Effector CD8-positive, alpha-beta T cell (primary cell): ENCODE measurements at places on chromosomes 11 and 22.

- no peak for DNase-seq
Observed at GRCh38 chr11:119976805-119977560, 160.9 kb downstream of the TRIM29 start.

DNA sequence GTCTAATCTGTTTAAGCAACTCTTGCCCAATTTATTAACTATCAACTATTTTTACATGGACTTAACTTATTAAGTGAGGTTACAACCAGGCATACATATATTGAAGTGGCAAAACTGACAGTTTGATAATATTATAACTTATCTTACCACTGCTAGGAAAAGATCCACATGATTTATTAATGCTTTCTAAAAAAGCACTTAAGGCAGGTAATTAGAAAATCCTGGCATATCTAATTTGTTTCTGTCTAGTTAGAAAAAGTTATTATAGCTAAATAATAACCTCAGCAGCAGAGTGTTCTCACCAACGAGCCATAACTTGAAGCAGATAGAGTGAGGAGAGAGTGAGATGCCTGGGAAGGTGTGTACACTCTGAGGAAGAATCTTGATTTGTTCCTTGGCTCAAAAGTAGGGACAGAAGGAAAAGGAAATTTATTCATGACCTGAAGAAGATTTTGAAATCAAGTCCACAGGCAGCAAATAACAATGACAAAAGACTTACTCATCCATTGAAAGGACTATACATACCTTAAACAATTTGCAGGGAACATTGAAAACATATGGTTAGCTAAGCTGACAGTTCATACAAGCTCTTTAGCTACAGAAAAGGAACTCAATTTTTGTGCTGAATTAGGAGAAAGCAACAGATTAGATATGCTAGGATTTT, 7.1 kb upstream of the MUC15 start:
- DNase-seq: no peak

GRCh38 chr11:46210133-46210636, 67.3 kb upstream of the CREB3L1 start:
- DNase-seq: no peak

- DNase-seq: no peak
Observed at GRCh38 chr22:48155446-48155845, 1393.0 kb downstream of the TBC1D22A start.

DNA sequence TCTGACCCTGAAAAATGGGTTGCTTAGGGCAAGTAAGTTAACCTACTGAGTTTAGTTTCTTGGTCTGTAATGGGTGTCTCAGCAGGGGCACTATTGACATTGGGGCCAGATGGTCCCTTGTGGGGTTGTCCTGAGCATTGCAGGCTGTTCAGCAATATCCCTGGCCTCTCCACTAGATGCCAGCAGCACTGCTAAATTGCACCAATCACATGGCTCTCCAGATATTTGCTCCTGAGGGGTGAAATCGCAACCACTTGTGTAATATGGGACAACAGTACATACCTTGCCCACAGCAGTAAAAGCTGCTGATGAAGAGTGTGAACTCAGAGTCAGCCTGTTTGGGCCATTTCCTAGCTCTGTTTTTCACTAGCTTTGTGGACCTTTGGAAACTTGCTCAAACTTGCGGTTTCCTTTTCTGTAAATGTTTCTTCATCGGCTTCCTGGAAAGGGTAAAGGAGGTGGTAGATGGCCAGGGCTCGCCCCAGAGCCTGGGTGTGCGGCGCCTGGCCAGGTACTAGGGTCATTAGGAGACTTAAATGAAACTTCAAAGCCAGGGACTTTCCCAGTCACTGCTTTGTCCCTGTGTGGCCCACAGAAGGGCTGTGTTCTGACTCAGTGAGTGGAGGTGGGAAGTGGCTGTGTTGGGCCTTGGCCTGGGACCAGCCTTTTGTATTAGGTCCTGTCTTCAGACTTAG, 13.0 kb downstream of the NCF4 start:
- no peak for DNase-seq

DNA sequence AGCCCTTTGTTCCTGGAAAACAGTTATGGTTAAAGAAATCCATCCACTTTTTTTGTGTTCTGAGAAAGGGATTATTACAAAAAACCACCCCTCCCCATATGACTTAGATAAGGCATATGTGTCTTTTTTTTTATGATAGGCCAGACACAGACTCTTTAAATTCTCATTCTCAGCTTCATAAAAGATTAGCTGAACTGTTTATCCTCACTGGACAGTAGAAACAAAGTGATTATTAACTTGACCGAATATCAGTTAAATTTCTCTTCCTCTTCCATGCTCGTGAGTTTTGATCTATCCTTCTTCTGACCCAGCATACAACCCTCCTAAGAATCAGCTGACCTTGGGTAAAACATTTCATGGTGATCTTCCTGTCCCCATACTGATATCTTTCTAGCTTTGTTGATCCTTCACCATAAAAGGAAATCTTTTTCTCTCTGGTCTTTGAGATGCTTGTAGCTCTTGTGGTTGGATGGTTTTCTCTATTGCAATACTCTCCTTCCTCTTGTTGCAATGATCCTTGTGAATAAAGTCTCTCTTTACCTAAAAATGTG, 26.2 kb downstream of the OR2AG2 start:
- no peak for DNase-seq

GRCh38 chr11:35321532-35322317, 97.6 kb downstream of the SLC1A2 start:
- DNase-seq: no peak

GRCh38 chr11:113593698-113594308, 112.3 kb downstream of the TMPRSS5 start:
- DNase-seq: no peak

GRCh38 chr11:44029977-44030911, 17.5 kb upstream of the ACCSL start:
- no peak for DNase-seq

DNA sequence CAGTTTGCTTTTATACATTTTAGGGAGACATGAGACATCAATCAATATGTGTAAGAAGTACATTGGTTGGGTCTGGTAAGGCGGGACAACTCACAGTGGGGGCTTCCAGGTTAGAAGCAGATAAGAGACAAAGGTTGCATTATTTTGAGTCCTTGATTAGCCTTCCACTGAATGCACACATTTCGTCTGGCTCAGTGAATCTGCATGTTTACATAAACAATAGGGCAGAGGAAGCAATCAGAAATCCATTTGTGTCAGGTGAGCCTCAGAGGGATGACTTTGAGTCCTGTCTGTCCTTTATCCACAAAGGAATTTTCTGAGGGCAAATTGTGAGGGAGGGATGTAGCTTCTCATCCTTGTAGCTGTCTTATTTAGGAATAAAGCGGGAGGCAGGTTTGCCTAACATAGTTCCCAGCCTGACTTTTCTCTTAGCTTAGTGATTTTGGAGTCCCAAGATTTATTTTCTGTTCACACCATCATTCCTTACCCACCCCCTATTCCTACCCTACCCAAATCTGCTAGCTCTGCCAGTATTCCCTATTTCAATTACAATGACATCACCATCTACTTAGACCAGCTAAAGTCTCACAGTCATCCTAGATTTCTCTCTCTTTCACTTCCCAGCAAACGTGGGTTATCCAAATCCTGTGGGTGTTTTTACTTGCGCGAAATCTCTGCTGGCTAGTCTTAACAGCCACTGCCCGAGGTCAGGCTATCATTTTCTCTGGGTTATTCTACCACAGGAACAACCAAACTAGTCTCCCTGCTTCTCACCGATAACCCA, 2.9 kb downstream of the SC5D start:
- DNase-seq: no peak

GRCh38 chr11:70384566-70385152, 13.7 kb upstream of the CTTN start:
- DNase-seq: no peak

DNA sequence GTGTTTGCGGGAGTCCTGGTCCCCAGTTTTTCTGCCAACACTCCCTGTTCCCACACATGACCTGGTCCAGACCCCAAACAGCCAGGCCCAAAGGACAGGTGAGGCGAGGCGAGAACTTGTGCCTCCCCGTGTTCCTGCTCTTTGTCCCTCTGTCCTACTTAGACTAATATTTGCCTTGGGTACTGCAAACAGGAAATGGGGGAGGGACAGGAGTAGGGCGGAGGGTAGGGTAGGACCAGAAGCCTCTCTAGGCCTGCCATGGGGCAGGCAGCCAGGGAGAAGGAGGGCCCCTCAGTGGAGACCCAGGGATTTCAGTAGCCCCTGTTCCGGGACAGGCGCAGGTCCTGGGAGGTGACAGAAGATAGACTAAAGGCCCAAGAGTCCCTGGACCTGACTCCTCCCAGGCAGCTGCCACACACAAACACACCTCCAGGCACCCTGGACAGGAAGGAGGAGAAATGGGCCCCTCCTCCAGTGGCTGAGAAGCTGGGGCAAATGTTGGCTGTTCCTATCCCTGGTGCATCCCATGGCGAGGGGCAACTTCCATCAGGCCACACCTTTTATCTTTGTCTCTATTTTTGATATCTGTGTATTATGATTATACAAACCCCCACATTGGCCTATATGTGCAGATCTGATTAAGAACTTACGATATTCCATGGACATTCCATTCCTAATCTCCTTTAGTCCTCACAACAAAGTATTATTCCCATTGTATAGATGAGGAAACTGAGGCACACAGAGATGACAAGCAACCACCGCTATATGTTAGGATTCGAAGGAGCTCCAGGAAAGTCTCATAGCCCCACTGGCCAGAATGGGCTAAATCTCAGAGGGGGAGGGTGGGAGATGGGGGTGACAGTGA, 626 bp upstream of the F2 start:
- no peak for DNase-seq

DNA sequence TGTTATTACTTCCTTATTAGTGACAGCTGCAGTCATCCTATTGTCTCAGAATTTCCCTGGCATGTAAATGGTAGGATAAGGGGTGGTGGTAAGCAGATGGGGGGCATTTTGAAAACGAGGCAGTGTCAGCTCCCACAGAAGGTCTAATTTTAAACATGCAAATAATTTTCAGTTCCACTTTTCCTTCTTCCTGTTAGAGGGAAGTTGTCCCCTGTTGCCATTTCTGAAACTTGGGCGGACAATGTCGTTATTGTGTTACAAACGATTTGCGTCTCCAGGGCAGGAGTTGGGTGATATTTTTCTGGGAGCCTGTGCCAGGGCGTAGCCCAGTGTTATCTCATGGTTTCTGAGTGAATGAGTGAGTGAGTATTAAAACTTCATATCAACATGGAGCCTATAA, 7.4 kb downstream of the PTPRJ start:
- DNase-seq: no peak

DNA sequence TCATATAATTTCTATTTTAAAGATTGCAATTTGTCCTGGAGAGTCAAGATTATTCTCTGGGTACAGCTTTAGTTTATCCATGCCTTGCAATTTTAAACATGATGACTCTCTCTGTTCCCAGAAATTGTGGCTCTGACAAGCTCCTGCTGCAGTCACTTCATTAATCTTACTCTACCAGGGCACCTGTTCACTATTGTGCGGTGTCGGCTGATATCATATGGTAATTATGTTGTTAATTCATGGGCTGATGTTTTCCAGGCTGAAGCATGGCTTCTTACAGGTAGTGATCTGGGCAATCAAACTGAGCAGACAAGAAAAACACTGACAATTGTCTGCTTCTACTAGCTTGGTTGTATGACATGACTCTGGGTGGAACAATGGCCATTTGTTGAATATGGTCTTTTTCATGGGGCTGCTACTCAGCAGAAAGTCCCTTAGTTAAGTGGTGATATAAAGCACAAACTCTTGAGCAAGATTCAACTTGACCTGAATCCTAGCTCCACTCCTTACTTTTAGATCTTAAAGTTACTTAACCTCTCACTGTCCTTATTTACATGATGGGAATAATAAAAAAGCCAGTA, 230.7 kb downstream of the FAT3 start:
- no peak for DNase-seq

GRCh38 chr11:8089791-8090510, 8.9 kb downstream of the TUB start:
- no peak for DNase-seq

- no peak for DNase-seq
Observed at GRCh38 chr22:27420817-27421361, 380.7 kb downstream of the MN1 start.

DNA sequence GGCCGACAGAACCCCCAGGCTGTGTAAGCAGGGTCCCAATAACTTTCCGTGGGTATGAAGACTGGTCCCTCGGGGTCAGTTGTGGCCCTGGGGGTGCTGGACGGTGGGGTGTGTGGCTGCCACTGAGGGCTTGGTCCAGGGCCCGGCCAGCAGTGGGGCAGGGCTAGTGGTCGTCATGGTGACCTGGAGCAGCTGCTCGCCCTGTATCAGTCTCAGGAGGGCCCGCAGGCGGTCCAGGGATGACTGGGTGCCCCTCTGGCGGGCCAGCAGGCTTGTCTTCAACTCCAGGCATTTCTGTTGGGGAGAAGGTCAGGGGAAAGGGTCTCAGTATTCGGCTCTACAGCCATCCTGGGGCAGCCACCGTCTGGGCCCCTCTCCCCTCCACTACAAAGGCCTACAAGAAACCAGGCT, 126.8 kb downstream of the PHF21B start:
- no peak for DNase-seq

DNA sequence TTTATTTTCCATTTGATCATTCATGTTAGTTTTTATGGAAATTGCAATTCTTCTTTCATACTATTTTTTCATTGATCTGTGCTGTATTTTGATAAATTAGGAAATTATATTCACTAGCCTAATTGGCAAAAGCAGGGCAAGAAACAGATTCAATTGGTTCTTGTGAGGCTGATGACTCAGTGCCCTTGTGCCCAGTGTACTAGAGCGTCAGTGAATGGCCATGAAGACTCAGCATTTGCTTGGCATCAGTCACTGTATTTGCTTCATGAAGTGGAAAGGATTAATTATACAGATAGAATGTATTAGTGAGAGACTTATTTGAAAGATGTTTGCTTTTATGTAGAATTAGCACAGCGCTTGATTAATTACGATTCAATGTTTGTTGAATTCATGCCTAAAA, 31.8 kb downstream of the MRGPRX1 start:
- DNase-seq: no peak

DNA sequence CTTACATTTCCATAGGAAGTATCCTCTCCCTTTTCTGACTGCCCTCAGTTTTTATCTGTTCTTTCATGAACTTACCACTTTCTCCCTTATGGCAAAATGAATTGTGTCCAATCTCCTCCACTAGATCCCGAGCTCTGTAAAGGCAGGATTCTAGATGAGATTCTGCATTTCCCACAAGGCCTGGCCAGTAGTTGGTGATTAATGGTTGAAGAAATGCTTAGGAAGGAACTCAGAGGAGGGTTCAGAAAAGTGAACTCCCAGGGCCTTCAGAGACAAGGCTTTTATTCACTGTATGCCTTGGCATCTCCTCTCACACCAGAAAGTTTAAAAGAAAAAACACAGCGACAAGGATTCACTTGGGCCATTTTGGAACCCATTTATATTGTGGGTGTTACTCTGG, 66.2 kb downstream of the CCDC81 start:
- DNase-seq: no peak

DNA sequence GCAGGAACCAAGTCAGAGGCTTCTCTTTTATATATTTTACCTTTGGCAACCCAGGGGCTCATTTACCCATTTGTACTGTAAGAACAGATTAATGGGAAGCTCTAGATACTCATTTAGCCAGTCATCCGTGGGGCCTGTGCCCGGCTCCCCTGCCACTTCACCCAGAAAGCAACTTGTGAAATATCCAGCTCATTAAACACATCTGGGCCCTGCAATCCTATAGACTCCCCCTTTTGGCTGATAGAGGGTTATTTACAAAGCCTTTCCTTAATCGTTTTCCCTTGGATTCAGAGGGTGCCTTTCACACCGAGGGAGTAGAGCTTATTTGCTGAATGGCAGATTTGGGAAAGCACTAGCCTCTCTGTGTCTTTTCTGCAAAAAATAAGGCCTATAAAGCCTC, 118.7 kb upstream of the SORL1-AS1 start:
- DNase-seq: no peak
